ENCODE measurements at places on chromosomes 11 and 22. TPM values are rescaled to one million over a fixed set of nuclear protein-coding genes. Genes with fewer than 3 reads are reported as not detected.

DNA sequence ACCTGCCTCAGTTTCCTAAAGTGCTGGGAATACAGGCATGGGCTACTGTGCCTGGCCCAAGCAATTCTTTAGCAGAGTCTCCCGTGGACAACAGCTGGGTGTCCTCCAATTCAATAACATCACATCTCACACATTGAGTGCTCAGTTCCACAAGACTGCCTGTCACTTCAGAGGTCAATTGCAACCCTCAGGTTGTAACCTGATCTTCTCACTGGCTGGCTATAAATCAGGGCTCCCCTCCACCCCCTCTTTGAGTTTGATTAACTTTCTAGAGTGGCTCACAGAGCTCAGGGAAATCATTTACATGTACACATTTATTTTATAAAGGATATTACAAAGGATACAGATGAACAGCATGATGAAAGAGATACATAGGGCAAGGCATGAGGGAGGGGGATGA is 68.1 kb downstream of the MCHR1 start:
- no peaks in the 10 kb centered on the region for H3K27me3 ChIP-seq
- H3K36me3 ChIP-seq = no peaks in the 10 kb centered on the region
- no peaks in the 10 kb centered on the region for H3K4me1 ChIP-seq
- DNase-seq = no peak
- H3K27ac ChIP-seq = no peak overlapping the region

CYB5R2 gene
- total RNA-seq = 2.2 TPM

DNA sequence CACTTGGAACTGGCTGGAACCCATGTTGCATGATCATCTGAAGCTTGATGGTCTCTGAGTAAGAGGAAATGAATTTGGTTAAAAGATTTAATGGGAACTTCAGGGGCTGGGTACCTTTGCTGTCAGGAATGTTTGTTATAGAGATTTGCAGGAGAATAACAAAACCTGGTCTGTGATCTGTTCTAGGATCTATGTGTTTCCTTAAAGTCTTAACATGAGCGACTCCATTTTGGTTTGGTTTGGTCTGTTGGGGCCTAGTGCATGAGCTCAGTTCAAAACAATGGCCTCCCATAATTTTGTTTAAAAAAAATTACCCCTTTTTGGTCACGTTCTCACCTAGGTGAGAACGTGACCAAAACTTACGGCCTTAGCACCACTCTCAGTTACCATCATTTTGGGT is 28.1 kb downstream of the TSKU start:
- H3K27ac ChIP-seq = no peak overlapping the region
- no peaks in the 10 kb centered on the region for H3K27me3 ChIP-seq
- no peak for DNase-seq
- no peak overlapping the region for H3K4me3 ChIP-seq
- no peaks in the 10 kb centered on the region for H3K36me3 ChIP-seq
- peaks cover 5% of the 10 kb centered on the region for H3K4me1 ChIP-seq

DNA sequence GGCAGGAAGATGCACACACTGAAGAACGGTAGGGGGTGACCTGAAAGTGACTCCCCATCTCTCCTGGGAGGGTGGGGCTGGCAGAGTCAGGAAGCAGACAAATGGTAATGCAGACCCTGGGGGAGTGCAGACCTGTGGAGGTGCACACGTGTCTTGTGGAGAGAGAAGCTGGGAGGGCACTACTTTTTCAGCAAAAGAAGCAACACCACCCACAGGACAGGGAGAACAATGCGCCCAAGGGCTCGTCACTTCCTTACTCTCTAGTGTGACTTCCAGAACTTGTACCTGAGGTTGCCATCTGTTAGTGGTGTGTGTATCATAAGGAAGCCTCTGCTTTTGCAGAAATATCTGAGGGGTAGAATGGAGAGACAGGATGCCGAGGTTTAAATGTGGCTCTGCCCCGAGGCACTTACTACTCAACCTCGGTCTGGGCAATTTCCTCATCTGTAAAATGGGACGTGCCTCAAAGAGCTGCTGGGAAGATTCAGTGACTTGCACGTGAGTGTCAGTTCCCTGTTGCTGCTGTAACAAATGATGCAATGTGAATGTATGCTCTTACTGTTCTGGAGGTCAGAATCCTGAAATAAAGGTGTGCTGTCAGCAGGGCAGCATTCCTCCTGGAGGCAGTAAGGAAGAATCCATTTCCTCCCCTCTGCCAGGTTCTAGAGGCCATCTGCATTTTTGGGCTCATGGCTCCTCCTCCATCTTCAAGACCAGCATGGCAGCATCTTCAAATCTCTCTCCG is 323.4 kb downstream of the SHANK2 start:
- H3K36me3 ChIP-seq = no peaks in the 10 kb centered on the region
- H3K27me3 ChIP-seq = no peaks in the 10 kb centered on the region
- H3K4me3 ChIP-seq = no peak overlapping the region
- DNase-seq = no peak
- no peaks in the 10 kb centered on the region for H3K4me1 ChIP-seq
- H3K27ac ChIP-seq = no peak overlapping the region

DNA sequence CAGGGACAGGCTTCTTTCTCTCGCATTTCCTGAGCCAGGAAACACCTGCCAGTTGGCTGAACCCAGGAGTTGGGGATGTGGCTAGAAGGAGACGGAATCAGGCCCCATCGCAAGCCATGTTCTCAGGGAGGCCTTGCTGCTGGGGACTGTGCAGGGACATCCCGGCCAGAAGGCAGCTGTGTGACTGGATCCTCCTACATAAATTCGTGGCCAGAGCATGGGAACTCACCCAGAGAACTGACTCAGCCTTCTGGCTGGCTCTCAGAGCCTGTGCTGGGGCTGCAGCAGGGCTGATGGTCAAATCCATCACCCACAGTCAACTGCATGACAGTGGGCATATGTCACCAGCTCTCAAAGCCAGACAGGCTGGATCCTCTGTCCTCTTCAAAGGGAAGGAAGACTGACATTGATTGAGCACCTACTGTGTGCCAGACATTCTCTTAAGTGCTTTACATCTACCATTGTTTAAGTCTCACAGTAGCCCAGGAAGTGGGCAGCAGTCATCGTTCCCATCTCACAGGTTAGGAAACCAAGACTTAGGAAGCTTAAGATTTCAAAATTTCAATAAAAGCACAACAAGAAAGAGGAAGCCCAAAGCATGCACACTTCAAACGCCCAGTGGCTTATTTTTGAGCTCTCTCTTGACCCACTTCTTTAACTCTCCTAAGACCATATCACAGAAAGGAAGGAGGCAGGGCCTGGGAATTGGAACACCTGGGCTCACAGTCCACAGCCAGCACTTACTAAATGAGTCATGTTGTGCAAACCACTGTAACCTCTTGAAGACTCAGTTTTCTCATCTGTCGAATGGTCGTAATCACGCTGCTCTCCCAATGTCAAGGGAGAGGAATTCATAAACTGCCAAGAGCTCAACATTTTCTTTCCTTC is 30.9 kb upstream of the CACNG2 start:
- no peaks in the 10 kb centered on the region for H3K27me3 ChIP-seq
- H3K36me3 ChIP-seq = no peaks in the 10 kb centered on the region
- no peak overlapping the region for H3K4me3 ChIP-seq
- H3K4me1 ChIP-seq = peaks cover 4% of the 10 kb centered on the region

BATF2 gene
- total RNA-seq = 5.6 TPM

DNA sequence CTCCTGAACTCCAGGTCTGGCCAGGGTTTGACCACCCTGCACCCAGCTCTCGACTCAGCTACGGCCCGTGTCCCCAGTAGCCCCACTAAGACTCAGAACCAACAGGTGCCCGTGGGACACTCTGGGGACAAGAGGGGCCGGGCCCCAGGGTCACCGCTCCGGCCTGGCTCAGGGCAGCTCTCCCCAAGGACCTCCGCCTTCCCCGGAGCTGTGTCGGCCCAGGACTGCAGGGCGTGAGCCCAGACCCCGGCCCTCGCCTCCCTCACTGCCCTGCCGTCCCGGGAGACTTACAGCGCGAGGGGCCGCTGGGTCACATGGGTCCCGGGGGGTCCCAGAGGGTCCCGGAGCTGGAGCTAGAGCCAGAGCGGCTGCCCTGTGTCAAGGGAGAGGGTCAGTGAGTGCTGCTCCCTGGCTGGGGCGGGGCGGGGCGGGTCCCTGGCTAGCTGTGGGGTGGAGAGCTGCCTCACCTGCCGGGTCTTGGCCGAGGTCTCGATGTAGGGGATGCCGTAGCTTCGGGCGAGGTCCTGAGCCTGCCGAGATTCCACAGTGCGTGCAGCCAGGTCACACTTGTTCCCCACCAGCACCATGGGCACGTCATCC is 2.3 kb downstream of the HRAS start:
- H3K27me3 ChIP-seq = no peaks in the 10 kb centered on the region
- H3K4me3 ChIP-seq = no peak overlapping the region
- H3K4me1 ChIP-seq = peaks cover 6% of the 10 kb centered on the region
- peak; percentile 52 for DNase-seq
- no peak overlapping the region for H3K27ac ChIP-seq

GRCh38 chr22:24693379-24693778 is 81.1 kb downstream of the PIWIL3 start:
- no peak overlapping the region for H3K27ac ChIP-seq
- H3K27me3 ChIP-seq = no peaks in the 10 kb centered on the region
- no peaks in the 10 kb centered on the region for H3K4me1 ChIP-seq
- DNase-seq = no peak

- no peak overlapping the region for H3K27ac ChIP-seq
- no peak overlapping the region for H3K4me3 ChIP-seq
- H3K36me3 ChIP-seq = peaks cover under 1% of the 10 kb centered on the region
- no peaks in the 10 kb centered on the region for H3K27me3 ChIP-seq
These were observed 590 bp upstream of the IFITM10 start for GRCh38 chr11:1750840-1751530.

MGAT3 gene
- total RNA-seq = 3.9 TPM
